CD4-positive, alpha-beta T cell (primary cell): ENCODE measurements at places on chromosomes 16 and 17.

- H3K27me3 ChIP-seq = no peaks in the 10 kb centered on the region
- DNase-seq = no peak
- H3K27ac ChIP-seq = no peak overlapping the region
- H3K4me3 ChIP-seq = no peak overlapping the region
- no peaks in the 10 kb centered on the region for H3K36me3 ChIP-seq
These were observed 156.1 kb downstream of the ZNF423 start for GRCh38 chr16:49699841-49700175.

- peaks cover 39% of the 10 kb centered on the region for H3K27me3 ChIP-seq
- peak; percentile 33 for DNase-seq
- no peak overlapping the region for H3K27ac ChIP-seq
- peaks cover 17% of the 10 kb centered on the region for H3K4me1 ChIP-seq
These were observed 1.6 kb downstream of the OSGIN1 start for GRCh38 chr16:83954577-83955016.

DNA sequence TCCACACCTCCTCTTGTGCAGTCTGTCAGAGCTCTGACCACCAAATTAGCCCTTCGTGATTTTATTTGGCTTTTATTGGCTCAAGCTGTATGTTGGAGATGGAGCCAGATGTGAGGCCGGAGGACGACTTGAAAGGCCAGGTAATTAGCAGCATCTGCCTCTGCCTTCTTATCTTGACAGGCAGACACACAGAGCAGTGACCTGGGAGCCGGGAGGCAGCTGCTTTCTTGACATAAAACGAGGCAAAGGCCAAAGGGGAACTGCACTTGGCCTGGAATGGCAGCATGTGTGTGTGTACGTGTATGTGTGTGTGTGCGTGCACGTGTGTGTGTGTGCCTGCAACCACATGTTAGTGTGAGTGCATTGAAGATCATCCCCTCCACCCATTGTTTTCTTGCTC, 56.9 kb upstream of the BRD7 start:
- H3K4me3 ChIP-seq = no peak overlapping the region
- H3K27me3 ChIP-seq = no peaks in the 10 kb centered on the region
- no peak for DNase-seq
- H3K36me3 ChIP-seq = no peaks in the 10 kb centered on the region
- H3K4me1 ChIP-seq = no peaks in the 10 kb centered on the region
- no peak overlapping the region for H3K27ac ChIP-seq

- no peak overlapping the region for H3K27ac ChIP-seq
- H3K27me3 ChIP-seq = no peaks in the 10 kb centered on the region
These were observed 28.4 kb upstream of the EIF1 start for GRCh38 chr17:41660221-41660711.

- no peaks in the 10 kb centered on the region for H3K36me3 ChIP-seq
- H3K27ac ChIP-seq = no peak overlapping the region
- H3K4me1 ChIP-seq = peaks cover 5% of the 10 kb centered on the region
- H3K27me3 ChIP-seq = no peaks in the 10 kb centered on the region
- no peak for DNase-seq
These were observed 48.3 kb downstream of the NT5M start for GRCh38 chr17:17351356-17351891.

DNA sequence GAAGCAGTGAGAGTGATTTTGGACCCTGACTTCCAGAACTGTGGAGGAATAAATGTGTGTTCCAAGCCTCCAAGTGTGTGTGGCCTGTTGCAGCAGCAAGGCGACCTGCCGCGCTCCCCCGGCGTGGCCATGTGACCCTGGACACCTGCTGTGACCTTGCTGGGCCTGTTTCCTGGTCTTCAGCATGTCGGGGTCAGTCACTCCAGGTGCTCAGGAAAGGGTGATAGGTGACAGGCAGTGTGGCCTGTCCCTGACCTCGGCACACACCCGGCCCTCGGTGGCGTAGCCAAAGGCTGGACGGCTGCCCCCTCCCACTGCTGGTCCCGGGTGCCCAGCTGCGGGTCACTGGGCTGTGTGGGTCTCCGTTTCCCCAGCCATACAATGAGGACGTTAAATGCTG, 31.8 kb upstream of the ZNF469 start:
- H3K4me1 ChIP-seq = peaks cover 13% of the 10 kb centered on the region
- no peak for DNase-seq
- no peak overlapping the region for H3K4me3 ChIP-seq
- no peaks in the 10 kb centered on the region for H3K27me3 ChIP-seq
- H3K27ac ChIP-seq = no peak overlapping the region
- no peaks in the 10 kb centered on the region for H3K36me3 ChIP-seq

GRCh38 chr16:70646260-70647241, at the start of gene IL34:
TSS of gene IL34 (plus strand) at chr16:70646559. CDS start at chr16:70646948, 389 bp downstream.
- H3K4me1 ChIP-seq = no peaks in the 10 kb centered on the region
- no peaks in the 10 kb centered on the region for H3K36me3 ChIP-seq
- DNase-seq = no peak
- no peak within 1 kb of the TSS for H3K4me3 ChIP-seq

DNA sequence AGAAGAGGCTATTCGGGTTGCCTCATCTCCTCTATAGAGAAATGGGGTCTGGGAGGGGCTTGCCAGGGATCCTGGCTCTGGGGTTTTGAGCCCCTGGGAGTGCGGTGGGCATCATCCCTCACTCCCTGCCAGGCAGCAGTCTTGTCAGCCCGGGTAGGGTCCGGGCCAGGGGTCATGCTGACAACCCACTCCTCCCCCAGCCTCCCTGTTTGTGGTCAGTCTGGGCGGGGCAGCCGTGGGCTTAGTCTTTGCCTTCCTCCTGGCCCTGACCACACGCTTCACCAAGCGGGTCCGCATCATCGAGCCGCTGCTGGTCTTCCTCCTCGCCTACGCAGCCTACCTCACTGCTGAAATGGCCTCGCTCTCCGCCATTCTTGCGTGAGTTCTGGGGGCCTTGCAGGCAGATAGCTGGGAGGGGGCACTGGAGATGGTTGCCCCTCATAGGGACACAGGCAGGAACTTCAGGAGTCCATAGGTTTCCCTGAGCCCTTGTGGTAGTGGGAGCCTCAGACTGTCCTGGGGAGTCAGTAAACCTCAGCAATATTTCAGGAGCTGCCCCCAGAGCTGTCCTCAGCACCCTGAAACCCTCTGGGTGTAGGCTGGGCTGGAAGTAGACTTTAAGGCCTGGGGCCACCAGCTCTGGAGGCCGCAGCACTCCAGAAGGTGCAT, 6.9 kb downstream of the SLC9A5 start:
- DNase-seq = no peak
- H3K27ac ChIP-seq = no peak overlapping the region
- no peaks in the 10 kb centered on the region for H3K4me1 ChIP-seq

GRCh38 chr16:4994719-4995434, 36.7 kb downstream of the SEC14L5 start:
- H3K27me3 ChIP-seq = peaks cover 17% of the 10 kb centered on the region
- no peak overlapping the region for H3K27ac ChIP-seq
- no peak overlapping the region for H3K4me3 ChIP-seq
- DNase-seq = no peak

GRCh38 chr17:80284631-80285030, 24.0 kb downstream of the RNF213 start:
- H3K4me3 ChIP-seq = no peak overlapping the region
- no peak for DNase-seq
- peaks cover 66% of the 10 kb centered on the region for H3K36me3 ChIP-seq
- H3K4me1 ChIP-seq = peaks cover 11% of the 10 kb centered on the region
- H3K27ac ChIP-seq = no peak overlapping the region

DNA sequence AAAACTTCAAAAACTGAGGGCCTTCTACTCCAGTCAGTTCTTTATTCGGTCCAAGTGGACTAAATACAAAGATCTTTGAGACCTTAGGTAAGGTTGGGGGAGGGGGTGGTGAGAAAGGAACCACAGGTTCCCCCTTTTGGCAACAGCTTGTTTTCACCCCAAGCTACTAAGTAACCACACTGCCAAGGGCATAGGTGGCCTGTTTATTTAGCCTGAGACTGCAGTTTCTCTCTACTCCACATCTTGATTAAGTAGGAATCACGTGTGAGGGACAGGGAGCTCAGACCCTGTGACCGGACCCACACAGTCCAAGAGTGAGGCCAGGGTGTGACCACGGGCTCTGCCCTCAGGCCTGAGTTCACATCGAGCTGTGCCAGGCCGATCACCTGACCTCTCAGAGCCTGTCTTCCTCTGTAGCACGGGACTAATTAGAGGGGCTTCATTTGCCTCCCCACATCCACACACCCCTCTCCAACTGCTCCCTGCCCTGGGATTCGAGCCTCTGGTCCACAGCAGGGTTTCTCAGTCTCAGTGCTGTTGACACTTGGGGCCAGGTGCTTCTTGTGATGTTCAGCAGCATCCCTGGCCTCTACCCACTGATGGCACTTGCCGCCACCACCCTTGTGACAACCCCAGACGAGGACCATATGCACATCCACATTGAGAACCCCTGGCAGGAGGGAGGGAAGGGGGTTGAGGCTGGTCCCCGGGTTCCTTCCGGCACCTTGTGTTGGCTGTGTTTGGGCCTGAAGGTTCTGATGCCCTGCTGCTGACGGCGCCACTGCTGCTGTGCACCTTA, 17.8 kb downstream of the ST6GALNAC2 start:
- no peak overlapping the region for H3K27ac ChIP-seq
- peaks cover 33% of the 10 kb centered on the region for H3K36me3 ChIP-seq
- H3K27me3 ChIP-seq = no peaks in the 10 kb centered on the region
- peak; percentile 48 for DNase-seq

GRCh38 chr17:37118366-37119137, 169.8 kb downstream of the AATF start:
- no peak overlapping the region for H3K27ac ChIP-seq
- DNase-seq = no peak
- peaks cover 9% of the 10 kb centered on the region for H3K36me3 ChIP-seq
- no peaks in the 10 kb centered on the region for H3K27me3 ChIP-seq

- H3K27ac ChIP-seq = no peak overlapping the region
- no peaks in the 10 kb centered on the region for H3K27me3 ChIP-seq
- H3K4me3 ChIP-seq = no peak overlapping the region
- no peak for DNase-seq
These were observed 87.0 kb upstream of the MAF start for GRCh38 chr16:79687249-79688130.

DNA sequence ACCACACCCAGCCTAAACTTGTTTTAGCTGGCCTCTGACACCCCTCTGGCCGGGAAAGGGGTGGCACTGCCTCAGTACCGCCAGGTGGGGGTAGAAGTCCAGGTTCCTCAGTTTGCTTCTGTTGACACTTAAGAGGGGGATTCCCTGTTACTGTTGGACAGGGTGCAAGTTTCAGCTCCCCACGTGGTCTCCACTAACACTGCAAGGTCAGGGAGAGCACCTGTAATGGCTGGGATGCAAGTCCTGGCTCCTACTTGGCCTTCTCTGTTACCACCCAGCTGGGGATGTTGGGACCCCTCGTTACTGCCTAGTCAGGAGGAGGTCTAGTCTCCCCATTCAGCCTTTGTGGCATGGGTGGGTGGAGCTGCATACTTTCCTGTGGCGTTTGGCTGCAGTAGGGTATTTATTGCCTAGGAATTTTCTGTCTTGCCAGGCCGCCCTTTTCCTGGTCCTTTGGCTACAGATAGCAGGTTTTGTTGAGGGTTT, 10.6 kb upstream of the MFAP4 start:
- no peaks in the 10 kb centered on the region for H3K36me3 ChIP-seq
- DNase-seq = no peak
- no peaks in the 10 kb centered on the region for H3K27me3 ChIP-seq
- H3K4me1 ChIP-seq = no peaks in the 10 kb centered on the region
- H3K4me3 ChIP-seq = no peak overlapping the region

- no peak overlapping the region for H3K27ac ChIP-seq
- H3K36me3 ChIP-seq = no peaks in the 10 kb centered on the region
- no peaks in the 10 kb centered on the region for H3K4me1 ChIP-seq
These were observed 35.1 kb downstream of the IGF2BP1 start for GRCh38 chr17:49031965-49032928.

- no peaks in the 10 kb centered on the region for H3K27me3 ChIP-seq
- no peak overlapping the region for H3K4me3 ChIP-seq
- no peak for DNase-seq
- H3K4me1 ChIP-seq = peaks cover 12% of the 10 kb centered on the region
- H3K27ac ChIP-seq = no peak overlapping the region
- peaks cover 53% of the 10 kb centered on the region for H3K36me3 ChIP-seq
These were observed 10.0 kb downstream of the CYBC1 start for GRCh38 chr17:82440469-82440981.

- no peak overlapping the region for H3K4me3 ChIP-seq
- peaks cover 6% of the 10 kb centered on the region for H3K4me1 ChIP-seq
- H3K27me3 ChIP-seq = no peaks in the 10 kb centered on the region
- DNase-seq = no peak
These were observed 11.6 kb upstream of the GRB2 start for GRCh38 chr17:75417054-75417580.

DNA sequence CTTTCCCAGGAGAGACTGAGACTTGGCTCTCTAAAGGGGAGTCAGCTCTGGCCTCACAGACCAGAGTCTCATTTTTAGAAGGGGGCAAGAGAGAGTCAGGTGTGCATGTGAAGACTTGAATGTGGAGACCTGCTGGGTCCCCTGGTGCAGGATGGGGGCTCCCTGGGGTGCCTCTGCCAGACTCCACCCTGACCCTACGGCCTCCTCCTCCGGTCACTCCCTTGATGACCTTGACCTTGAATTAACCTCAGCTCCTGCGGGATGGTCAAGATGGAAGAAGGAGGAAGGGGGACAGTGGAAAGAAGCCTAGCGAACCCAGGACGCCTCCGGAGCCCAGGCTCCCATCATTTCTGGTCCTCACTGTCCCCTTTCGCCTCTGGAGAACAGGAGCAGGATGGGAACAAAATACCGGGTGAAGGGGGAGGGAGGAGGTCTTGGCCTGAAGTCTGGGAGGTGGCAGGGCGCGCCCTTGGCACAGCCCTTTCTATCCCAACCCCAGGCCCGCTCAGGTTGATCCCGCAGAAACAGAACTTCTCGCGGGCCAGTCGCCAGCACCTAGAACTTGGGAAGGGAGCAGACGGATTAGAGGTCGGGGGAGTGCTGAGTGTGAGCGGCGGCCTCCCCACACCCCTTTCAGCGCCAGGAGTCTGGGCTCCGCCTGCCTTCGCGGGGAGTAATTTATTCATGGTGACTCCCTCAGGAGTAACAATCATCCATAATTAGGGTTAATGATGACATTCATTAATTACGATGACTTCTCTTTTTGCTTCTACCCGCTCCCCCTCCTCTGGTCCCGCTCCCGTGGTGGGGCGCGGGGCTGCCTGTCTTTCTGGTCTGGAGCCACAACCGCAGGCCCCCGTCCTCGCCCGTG, 1.6 kb downstream of the STAC2 start:
- no peak overlapping the region for H3K4me3 ChIP-seq
- H3K27ac ChIP-seq = no peak overlapping the region
- no peak for DNase-seq
- H3K27me3 ChIP-seq = peaks cover 48% of the 10 kb centered on the region
- peaks cover 21% of the 10 kb centered on the region for H3K4me1 ChIP-seq

- H3K4me3 ChIP-seq = no peak overlapping the region
- peaks cover 24% of the 10 kb centered on the region for H3K27me3 ChIP-seq
- H3K4me1 ChIP-seq = peaks cover 3% of the 10 kb centered on the region
- H3K36me3 ChIP-seq = no peaks in the 10 kb centered on the region
- H3K27ac ChIP-seq = no peak overlapping the region
These were observed 65.9 kb downstream of the CCT6B start for GRCh38 chr17:34895383-34895782.
